ENCODE measurements at places on chromosomes 4 and X. TPM values are rescaled to one million over a fixed set of nuclear protein-coding genes. Genes with fewer than 3 reads are reported as not detected.

DNA sequence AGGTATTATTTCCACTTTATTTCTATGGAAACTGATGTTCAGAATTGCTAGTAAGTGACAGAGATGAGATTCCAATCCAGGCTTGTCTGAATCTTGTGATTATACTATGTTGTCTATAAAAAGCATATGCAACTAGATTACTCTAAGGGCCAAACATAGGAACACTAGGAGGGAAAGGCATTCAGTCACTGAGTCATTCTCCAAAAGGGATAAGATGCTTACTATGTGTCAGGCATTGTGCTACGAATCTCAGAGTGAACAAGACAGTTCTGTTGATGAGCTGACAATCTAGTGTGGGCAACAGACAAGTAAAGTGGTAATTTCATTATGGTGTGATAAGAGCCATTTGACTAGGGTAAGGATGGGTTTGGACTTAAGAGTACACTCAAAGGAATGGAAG lies 77.2 kb downstream of the RASL11B start:
- no peak for DNase-seq

DNA sequence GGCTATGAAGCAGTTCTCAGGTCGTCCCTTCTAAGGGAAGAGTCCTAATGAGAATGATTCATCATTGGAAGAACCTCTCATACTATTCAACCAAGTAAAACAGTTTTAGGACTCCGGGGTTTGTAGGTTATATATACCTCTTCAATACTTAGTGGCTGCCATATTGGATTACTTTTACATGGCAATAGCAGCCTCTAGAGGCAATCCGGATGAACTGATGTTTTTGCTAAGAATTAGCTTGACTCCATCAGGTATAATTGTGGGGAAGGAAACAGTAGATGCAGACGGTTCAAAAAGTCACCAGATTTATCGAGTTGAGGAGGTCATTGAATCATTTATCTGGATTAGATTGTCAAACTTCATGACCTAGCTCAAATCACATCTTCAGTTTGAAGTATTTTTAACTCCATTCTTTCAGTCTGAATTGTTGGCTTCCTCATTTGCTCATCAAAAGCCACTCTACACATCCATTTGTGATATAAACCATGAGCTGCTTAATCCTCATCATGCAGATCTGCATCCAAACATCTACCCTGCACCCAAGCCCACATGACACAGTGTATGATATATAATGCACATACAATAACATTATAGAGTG lies 28.4 kb downstream of the GUCY1B1 start:
- DNase-seq = peak; percentile 11

The FGFBP1 gene
- total RNA-seq = not detected

The EDNRA gene
- total RNA-seq = 9.4 TPM

GRCh38 chr4:105369988-105370387 lies 103.9 kb downstream of the PPA2 start:
- DNase-seq = no peak

- DNase-seq = no peak
Observed at GRCh38 chr4:145618210-145618931, 814 bp upstream of the MMAA start.

DNA sequence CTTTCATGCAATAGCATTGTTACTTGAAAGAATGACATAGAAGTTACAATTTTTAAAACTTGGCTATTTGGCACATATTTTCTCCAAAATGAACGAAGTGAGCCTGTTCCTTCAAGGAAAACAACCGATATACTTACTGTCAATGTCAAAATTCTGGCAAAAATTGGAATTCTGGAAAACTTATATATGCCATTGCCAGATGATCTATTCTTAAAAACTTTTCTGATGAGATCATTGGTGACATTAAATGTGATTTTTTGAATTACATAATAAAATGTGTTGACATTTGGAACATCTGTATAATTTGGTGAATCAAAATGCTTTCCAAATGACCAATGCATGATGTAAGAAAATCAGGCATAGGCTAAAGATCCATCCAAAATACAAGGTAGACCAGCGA lies 209.0 kb downstream of the SCFD2 start:
- no peak for DNase-seq

GRCh38 chrX:131306601-131307000 lies 17.5 kb upstream of the IGSF1 start:
- DNase-seq = no peak

- no peak for DNase-seq
Observed at GRCh38 chr4:23371533-23371932, 518.3 kb downstream of the PPARGC1A start.

The EDA2R gene
- 1.2 TPM for total RNA-seq

GRCh38 chr4:96602661-96603060 lies 762.8 kb downstream of the PDHA2 start:
- no peak for DNase-seq

The ARR3 gene
- not detected for total RNA-seq

GRCh38 chrX:110055616-110056015 lies 52.7 kb downstream of the TMEM164 start:
- DNase-seq = no peak

DNA sequence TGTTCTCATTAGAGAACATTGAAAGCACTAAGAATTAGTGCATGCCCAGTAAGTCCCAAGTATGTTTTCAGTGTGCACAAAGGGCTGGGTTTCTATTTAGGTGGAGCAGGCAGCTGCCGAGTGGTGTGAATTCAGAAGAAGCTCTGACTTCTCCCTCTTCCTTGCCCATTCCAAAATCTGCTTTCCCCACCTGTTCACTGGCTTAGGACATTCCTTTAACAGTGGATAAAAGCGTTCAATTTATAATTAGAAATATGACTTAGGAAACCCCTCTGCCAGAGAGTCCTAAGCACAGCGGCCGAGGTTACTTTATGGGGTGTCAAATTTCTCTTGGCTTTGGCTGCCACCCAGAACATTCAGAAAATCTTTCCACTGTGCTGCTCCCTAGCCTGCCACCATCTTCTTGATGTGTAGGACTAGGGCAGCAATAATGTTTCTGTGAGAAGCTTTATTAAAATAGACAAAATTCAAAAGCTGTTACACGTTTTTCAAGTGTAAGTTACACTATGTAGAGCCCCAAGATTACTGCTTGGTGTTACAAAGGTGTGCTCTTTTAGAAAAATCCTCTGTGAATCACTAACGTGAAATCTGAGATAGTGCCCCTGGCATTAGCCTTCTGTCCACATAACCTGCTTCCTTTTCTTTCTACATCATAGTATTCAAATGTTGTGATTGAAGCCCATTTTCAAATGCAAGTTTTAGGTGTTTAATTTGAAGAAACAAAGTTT lies 191.6 kb upstream of the ANKRD50 start:
- DNase-seq = no peak
